ENCODE measurements at places on chromosomes 5 and 9.

DNA sequence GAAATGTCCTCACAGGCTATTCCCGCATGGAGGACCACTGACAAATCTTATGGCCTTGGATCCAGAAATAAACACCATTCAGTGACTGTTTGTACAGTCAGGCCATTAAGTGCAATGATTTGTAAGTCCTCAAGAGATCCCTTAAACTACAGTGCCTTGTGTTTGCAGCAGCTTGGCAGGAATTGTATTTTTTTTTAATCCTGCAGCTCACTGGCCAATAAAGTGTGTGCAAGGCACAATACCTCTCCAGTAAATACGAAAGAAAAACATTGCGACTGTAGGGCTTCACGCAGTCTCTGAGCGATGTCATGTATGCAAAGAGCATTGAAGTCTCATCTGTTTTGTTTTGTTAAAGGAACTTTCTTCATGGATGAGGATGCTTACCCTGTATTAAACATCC lies 74.2 kb upstream of the TUSC1 start:
- DNase-seq, result no peak

GRCh38 chr5:179219661-179220620 lies 125.3 kb downstream of the ADAMTS2 start:
- no peak for DNase-seq

- DNase-seq, result no peak
Measured at GRCh38 chr5:103286622-103287021, 28.1 kb downstream of the MACIR start.

DNA sequence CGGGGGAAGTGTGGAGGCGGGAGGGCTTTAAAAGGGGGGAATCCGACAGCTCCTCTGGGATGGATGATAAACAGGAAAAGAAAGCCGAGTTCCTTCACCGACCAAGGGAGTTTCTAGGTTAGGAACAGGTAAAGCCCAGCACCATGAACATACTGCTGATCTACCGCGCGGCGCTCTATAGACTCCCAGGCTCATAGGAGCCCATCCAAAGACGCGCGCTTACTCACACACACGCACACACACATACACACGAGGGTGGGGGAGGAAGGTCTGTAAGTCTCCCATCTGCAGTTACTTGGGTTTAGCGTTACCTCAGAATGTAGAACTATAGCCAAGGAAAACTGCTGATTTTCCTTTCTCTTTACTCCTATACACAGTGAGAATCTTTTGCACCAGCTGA lies 2.6 kb upstream of the GABRB2 start:
- no peak for DNase-seq

GRCh38 chr5:1962619-1963355 lies 80.1 kb upstream of the IRX4 start:
- no peak for DNase-seq

DNA sequence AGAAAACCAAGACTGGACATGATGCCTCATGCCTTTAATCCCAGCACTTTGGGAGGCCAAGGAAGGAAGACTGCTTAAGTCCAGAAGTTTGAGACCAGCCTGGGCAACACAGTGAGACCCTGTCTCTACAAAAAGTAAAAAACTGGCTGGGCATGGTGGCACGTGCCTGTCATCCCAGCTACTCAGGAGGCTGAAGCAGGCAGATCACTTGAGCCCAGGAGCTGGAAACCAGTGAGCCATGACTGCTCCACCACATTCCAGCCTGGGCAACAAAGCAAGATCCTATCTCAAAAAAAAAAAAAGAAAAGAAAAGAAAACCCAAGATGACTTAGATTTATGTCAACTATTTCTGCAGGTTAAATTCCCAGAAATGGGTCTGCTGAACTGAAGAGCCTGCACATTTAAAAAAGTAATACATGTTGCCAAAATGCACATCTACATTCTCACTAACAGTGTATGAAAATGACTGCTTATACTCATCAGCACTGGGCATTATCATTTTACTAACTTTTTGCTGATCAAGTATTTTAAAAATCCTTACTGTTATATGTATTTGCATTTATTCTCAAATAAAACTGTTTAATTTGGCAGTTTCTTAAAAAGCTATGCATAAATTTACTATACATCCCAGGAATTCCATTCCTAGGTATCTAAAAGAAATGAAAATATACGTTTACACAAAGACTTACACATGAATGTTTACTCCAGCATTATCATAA lies 14.3 kb downstream of the ERMP1 start:
- no peak for DNase-seq
